B cell (primary cell): ENCODE measurements at places on chromosomes 7 and 10. TPM values are rescaled to one million over a fixed set of nuclear protein-coding genes. Genes with fewer than 3 reads are reported as not detected.

DNA sequence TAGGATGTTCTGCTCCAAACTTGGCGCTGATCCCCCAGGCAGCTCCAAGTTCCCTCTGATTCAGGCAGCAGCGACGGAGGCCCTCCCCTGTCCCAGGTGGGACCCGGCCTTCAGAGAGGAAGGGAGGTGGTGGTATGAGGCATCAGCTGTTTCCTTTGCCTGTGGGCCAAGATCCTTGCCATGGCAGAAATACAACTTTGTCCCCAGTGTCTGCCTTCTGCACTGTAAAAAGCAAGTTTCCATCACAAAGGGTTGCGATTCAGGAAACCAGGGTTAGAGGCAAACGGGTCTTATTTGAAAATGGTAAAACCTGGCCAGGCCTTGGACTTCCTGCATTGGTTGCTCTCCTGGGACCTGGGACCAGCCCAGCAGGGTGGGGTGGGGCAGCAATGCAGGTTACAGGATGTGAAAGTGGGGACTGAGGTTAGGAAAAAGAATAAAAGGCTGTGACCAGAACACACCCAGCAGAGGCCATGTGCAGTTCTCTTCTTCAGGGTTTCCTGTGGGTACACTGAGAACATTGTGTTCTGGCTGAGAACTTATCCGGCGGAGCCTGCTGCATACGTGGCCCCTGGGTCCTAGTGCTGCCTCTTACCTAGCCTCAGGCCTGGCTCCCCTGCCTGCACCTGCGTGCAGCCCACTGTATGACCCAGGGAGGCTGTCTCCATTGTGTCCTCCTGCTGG lies 25.1 kb upstream of the DDIT4 start:
- H3K36me3 ChIP-seq: no peaks in the 10 kb centered on the region
- peak; percentile 85 for DNase-seq

GRCh38 chr10:4059471-4060138 lies 274.6 kb upstream of the KLF6 start:
- H3K27me3 ChIP-seq: no peaks in the 10 kb centered on the region
- DNase-seq: peak; percentile 54
- no peak overlapping the region for H3K27ac ChIP-seq
- peaks cover 12% of the 10 kb centered on the region for H3K4me1 ChIP-seq
- H3K4me3 ChIP-seq: no peak overlapping the region

DNA sequence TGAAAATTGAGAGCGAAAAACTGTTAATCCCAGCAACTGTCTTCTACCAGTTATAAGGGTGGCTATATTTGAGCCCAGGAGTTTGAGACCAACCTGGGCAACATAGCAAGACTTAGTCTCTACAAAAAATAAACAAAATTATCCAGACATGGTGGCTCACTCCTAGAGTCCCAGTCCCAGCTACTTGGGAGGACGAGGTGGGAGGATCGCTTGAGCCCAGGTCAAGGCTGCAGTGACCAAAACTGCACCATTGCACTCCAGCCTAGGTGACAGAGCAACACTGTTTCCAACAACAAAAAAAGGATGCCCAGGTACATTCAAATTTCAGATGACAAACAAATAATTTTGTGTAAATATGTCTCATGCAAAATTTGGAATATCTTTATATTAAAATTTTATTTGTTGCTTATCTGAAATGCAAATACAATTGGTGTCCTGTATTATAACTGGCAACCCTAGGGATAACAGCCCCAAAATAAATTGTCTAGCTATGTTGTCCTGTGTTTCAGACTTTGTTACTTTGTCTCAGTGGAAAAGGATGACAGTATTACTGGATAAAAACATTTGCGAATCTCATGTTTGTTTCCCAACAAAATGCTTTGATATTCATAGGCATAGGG lies 26.7 kb downstream of the FAM171A1 start:
- H3K27ac ChIP-seq: no peak overlapping the region
- H3K36me3 ChIP-seq: no peaks in the 10 kb centered on the region
- DNase-seq: no peak
- no peaks in the 10 kb centered on the region for H3K4me1 ChIP-seq
- H3K27me3 ChIP-seq: no peaks in the 10 kb centered on the region
- H3K4me3 ChIP-seq: no peak overlapping the region

DNA sequence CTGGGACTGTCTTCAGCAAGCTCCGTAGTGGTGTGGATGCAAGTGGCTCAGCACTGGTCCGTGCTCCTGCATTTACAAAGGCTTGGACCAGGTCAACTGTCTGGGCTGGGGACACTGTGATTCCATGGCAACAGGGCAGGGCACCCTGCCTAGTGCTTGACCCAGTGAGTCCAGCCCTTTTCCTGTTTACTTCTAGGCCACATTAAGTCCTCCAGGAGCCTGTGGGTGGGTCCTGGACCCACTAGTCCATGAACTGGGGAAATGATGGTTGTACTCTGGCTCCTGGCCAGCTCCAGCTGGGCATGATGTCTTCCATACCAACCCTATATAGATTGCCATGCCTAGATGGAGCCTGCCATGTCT lies 152.0 kb downstream of the RPS24 start:
- H3K4me3 ChIP-seq: no peak overlapping the region
- no peak for DNase-seq
- no peaks in the 10 kb centered on the region for H3K27me3 ChIP-seq
- no peaks in the 10 kb centered on the region for H3K36me3 ChIP-seq
- no peaks in the 10 kb centered on the region for H3K4me1 ChIP-seq
- H3K27ac ChIP-seq: no peak overlapping the region

The TFEC gene
- 33.1 and 36.3 TPM in 2 replicates for total RNA-seq

The CHST3 gene
- not detected in 2 replicates for total RNA-seq

GRCh38 chr10:2949948-2950354 lies 117.4 kb upstream of the PFKP start:
- no peaks in the 10 kb centered on the region for H3K4me1 ChIP-seq
- no peak overlapping the region for H3K4me3 ChIP-seq
- DNase-seq: no peak
- no peak overlapping the region for H3K27ac ChIP-seq
- H3K36me3 ChIP-seq: no peaks in the 10 kb centered on the region

The NKX2-3 gene
- not detected in 2 replicates for total RNA-seq

The PSAP gene
- total RNA-seq: 509 and 536 TPM in 2 replicates

The TNKS2 gene
- total RNA-seq: 45.8 and 48.1 TPM in 2 replicates

The CALHM2 gene
- 42.8 and 46.2 TPM in 2 replicates for total RNA-seq

GRCh38 chr7:5429253-5429856 lies 5.7 kb upstream of the TNRC18 start:
- DNase-seq: peak; percentile 51
- H3K27ac ChIP-seq: no peak overlapping the region
- peaks cover 59% of the 10 kb centered on the region for H3K4me1 ChIP-seq
- H3K36me3 ChIP-seq: no peaks in the 10 kb centered on the region
- H3K4me3 ChIP-seq: no peak overlapping the region
- no peaks in the 10 kb centered on the region for H3K27me3 ChIP-seq

The CCL24 gene
- not detected in 2 replicates for total RNA-seq

DNA sequence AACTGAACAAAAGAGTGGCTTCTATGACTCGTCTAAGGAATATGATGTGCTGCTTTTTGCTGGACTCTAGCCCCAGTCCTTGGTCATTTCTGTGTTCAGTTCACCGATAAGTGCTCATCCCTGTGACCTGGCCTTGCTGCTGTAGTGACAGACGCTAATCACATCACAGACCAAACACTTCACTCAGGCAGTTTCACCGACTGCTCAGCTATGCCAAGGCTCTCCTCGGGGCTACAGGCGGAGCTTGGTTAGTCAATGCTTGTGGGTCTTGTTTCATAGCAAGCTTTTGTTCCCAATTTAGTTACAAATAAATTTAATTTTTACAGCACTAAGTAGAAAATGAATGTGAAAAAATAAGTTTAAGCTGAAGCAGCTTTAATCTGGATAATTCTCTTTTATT lies 190.8 kb upstream of the PRKCQ start:
- H3K36me3 ChIP-seq: no peaks in the 10 kb centered on the region
- H3K4me3 ChIP-seq: no peak overlapping the region
- H3K4me1 ChIP-seq: no peaks in the 10 kb centered on the region
- DNase-seq: no peak
- H3K27me3 ChIP-seq: peaks cover 7% of the 10 kb centered on the region
- no peak overlapping the region for H3K27ac ChIP-seq

DNA sequence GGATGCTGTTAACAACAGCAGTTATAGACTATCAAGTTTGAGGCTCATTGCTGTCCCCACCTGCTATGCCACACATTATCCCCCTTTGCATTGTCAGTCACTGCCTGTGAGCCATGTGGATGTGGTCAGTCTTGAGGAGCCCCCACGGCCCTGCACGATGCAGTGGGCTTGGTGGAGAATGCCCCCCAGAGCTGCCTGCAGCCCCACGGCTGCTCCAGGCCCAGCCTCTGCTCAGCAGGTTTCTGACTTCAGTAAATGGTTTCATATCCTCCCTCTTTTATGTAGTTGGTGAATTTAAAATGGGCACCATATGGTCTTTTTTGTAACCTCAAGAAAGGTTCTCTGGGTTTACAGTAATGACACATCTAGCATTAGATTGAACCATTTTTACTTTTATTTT lies 164.1 kb downstream of the EBF3 start:
- DNase-seq: no peak
- H3K27me3 ChIP-seq: no peaks in the 10 kb centered on the region
- no peak overlapping the region for H3K27ac ChIP-seq
- H3K36me3 ChIP-seq: no peaks in the 10 kb centered on the region

DNA sequence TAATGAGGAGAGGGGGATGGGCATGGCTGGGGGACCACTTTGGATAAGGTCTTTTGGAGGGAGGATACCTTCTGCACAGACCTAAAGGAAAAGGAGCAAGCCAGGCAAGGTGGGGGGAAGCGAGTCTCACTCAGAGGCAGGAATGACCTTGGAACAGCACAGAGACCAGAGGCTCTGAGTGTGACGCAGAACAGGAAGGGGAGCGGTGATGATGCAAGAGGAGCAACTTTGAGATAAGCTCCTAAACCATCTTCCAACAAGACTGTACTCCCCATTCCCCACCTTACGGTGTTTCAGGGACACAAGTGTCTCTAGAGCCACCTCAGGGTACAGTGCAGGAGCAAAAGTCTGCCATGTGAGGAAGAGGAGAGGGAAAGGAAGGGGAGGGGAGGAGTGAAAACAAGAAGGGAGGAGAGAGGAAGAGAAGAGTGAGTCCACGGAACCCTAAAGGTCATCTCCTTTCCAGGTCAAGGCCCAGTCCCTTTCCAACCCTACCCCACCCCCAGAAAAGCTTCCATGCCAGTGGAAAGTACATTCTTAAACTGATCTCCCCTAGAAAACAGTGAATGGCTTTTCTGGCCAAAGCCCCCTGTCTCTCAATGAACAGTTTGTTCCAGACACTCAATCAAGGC lies 54.1 kb downstream of the JAZF1 start:
- H3K4me1 ChIP-seq: peaks cover 83% of the 10 kb centered on the region
- H3K27ac ChIP-seq: no peak overlapping the region
- H3K27me3 ChIP-seq: no peaks in the 10 kb centered on the region
- no peaks in the 10 kb centered on the region for H3K36me3 ChIP-seq
- H3K4me3 ChIP-seq: no peak overlapping the region

The OR9A2 gene
- not detected in 2 replicates for total RNA-seq

DNA sequence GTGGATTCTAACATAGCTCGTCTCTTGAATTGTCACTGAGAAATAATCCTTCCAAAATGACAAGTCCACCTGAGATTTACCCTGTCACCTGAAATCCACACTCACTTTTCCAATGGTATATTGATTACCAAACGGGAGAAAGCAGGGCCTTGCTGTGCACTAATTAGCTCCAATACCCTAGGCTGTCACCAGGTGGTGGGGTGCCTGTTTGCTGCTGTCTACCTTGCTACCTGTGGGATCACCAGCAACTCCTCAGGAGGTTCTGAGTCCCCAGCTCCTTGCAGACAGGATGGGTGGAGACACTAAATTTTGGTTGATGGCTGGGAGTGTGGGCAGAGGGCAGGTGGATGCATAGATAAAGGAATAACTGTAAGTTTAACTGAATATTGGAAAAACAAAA lies 237.2 kb upstream of the ZNF32 start:
- H3K27ac ChIP-seq: no peak overlapping the region
- H3K4me1 ChIP-seq: no peaks in the 10 kb centered on the region
- DNase-seq: no peak
- no peak overlapping the region for H3K4me3 ChIP-seq
- no peaks in the 10 kb centered on the region for H3K36me3 ChIP-seq

DNA sequence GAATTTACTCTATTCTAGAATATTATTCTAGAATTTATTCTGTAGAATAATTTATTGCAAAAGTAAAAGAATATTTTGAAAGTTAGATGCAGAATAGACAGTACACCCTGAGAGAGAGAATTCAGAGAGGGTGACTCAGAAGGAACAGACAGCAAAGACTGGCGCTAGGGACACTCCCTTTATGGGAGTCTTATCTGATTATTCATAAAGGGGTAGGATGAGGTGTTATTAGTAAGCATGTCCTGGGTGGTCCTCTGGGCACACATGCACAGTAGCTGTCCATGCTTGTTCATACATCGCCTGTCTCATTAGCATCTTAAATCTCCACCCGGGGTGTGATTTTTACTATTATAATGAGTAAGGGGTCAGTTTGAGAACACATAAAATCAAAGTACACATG lies 100.1 kb downstream of the XPNPEP1 start:
- no peaks in the 10 kb centered on the region for H3K36me3 ChIP-seq
- no peak overlapping the region for H3K4me3 ChIP-seq
- no peak for DNase-seq
- H3K4me1 ChIP-seq: no peaks in the 10 kb centered on the region

- no peaks in the 10 kb centered on the region for H3K4me1 ChIP-seq
- H3K4me3 ChIP-seq: no peak overlapping the region
- H3K27me3 ChIP-seq: no peaks in the 10 kb centered on the region
- no peaks in the 10 kb centered on the region for H3K36me3 ChIP-seq
Observed at GRCh38 chr7:148609045-148609725, 18.6 kb downstream of the C7orf33 start.

GRCh38 chr10:15898046-15898445 lies 37.7 kb upstream of the MINDY3 start:
- H3K4me3 ChIP-seq: no peak overlapping the region
- peaks cover 7% of the 10 kb centered on the region for H3K27me3 ChIP-seq
- no peaks in the 10 kb centered on the region for H3K4me1 ChIP-seq
- DNase-seq: no peak

DNA sequence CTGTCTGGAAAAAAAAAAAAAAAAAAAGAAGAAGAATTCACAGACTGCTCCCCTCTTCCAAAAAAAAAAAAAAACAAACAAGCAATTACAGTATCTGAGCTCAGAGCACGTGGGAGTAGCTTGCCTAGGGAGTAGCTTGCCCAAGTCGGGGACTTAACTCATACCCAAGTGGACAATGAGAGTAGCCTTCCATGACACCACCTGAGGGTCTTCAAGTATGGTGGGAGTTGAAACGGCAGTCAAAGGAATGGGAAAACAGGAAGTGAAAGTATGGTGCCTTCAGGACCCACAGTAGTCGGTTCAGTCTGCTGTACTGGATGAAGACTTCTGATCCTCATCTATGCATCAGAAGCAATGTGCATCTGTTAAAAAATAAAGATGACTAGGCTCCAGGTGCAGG lies 10.6 kb downstream of the VOPP1 start:
- H3K27me3 ChIP-seq: no peaks in the 10 kb centered on the region
- peaks cover 3% of the 10 kb centered on the region for H3K36me3 ChIP-seq
- peak; percentile 52 for DNase-seq
- peak overlapping the region; percentile 53 for H3K27ac ChIP-seq
